WTC11 (cell line): ENCODE measurements at places on chromosomes 5 and 9.

- DNase-seq: no peak
Observed at GRCh38 chr9:84499969-84500582, 159.5 kb upstream of the SLC28A3 start.

GRCh38 chr9:121981118-121981883 lies 111.8 kb downstream of the TTLL11 start:
- no peak for DNase-seq

DNA sequence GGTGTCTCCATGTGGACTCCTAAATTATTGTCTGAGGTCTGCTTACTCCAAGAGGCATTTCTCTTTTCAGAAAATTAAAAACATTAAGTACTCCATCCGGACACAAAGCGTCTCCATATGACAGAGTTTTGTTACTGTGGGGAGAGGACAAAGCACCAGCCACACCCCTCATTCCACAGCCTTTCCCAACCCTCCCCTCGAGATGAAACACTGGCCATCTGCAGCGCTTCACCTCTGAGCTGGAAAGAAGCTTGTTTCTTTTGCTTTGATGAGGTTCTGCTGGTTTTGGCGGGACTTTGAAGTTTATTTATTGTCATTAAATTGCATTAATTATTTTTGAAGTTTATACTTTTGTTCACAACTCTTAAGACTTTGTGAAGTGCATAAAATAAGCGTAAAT lies 27.6 kb upstream of the NKD2 start:
- DNase-seq: no peak

DNA sequence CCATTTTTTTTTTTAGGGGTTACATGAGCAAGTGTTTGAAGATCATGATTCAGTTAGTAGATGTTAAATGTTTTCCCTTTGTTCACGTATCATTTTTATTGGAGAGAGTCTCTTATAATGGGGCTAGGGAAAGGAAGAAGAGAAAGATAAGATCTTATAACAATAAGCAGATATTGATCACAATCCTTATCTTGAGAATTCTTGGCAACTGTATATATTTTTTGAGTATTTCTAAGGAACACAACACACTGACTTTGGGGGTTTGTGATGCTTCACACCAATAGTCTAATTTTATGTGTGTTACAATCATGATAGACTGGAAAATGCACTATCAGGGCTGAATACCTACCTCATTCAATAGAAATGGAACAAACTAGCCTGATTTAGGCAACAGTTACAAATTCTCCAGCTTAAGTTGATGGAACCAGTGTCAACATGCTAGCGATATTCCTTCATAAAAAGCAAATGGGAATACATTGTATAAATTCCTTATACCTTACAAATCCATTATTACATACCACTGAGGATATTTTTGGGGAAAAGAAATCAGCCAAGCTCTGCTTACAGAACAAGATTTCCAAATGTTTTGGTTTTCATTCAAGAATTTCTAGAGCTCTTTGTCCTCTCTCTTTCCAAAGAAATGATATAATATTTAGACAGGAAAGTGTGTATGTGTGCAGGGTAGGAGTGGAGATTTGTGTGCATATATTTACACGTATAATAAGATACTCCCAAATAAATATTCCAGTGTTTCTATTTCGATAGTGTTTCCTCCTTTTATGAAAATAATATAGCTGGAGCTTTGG lies 41.5 kb downstream of the SVEP1 start:
- DNase-seq: no peak

- DNase-seq: no peak
Observed at GRCh38 chr5:60256546-60256945, 363.0 kb upstream of the PDE4D start.

DNA sequence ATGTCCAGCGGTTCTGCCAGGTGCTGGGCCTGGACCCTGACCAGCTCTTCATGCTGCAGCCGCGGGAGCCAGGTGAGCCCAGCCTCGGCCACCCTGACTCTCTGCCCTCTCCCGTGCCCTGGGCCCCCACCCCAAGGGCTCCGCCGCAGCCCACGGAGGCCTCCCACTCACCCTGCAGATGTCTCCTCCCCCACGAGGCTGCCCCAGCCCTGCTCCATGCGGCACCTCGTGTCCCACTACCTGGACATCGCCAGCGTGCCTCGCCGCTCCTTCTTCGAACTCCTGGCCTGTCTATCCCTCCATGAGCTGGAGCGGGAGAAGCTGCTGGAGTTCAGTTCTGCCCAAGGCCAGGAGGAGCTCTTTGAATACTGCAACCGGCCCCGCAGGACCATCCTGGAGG lies 7.4 kb downstream of the RNF208 start:
- DNase-seq: no peak

DNA sequence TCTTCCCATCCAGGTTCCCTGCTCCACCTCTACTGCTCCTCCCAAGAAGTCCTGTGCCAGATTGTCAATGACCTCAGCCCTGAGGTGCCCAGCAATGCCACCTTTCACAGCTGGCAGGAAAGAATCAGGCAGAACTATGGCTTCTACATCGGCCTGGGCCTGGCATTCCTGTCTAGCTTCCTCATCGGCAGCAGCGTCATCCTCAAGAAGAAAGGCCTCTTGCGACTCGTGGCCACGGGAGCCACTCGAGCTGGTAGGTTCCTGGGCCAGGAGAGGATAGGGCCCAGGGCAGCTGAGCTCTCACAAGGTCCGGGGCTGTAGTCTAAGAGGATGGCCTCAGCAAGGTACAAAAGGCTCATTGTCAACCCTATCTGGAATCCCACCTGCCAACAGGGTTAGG lies 3.1 kb downstream of the NIPAL4 start:
- DNase-seq: no peak

- no peak for DNase-seq
Observed at GRCh38 chr9:14325147-14325546, 11.2 kb upstream of the NFIB start.

GRCh38 chr9:132007371-132008025 lies 72.2 kb downstream of the MED27 start:
- no peak for DNase-seq

DNA sequence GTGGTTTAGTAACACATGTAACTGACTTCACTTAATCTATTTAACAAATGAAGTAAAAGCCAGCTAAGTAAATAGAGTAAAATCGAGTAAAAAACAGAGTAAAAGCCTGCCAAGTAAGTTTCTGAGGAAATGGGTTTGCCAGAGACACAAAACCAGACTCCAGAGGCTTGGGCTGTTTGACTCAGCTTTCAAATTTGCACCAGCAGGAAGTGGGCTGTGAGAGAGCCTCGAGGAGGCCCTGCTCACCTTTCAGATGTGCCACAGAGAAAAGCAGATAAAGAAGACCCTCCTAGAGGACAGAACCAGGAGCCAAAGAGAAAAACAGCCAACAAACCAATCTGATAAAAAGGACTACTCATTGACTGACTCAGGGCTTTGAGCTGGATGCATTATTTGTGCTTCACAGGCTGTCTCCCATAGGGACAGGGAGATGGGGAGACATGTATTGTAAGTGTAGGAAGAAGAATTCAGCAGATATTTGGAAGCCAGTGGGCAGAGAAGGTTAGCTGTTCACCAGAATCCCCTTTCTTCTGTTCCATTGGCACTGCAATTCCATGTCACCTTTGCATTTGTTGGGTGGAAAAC lies 14.4 kb upstream of the AMACR start:
- no peak for DNase-seq
